ENCODE measurements at places on chromosomes 11 and 22. TPM values are rescaled to one million over a fixed set of nuclear protein-coding genes. Genes with fewer than 3 reads are reported as not detected.

OR6A2 gene
- 0.19 TPM for total RNA-seq

THY1 gene
- 219 TPM for total RNA-seq

RIBC2 gene
- 1.1 TPM for total RNA-seq

SLC22A9 gene
- not detected for total RNA-seq

C22orf15 gene
- not detected for total RNA-seq

CARD18 gene
- total RNA-seq, result not detected

Measured in chondrocyte (in vitro differentiated cells).